ENCODE measurements at places on chromosomes 3 and 15.

GRCh38 chr3:46736006-46736872, 18.6 kb upstream of the PRSS50 start:
- no peak for DNase-seq

DNA sequence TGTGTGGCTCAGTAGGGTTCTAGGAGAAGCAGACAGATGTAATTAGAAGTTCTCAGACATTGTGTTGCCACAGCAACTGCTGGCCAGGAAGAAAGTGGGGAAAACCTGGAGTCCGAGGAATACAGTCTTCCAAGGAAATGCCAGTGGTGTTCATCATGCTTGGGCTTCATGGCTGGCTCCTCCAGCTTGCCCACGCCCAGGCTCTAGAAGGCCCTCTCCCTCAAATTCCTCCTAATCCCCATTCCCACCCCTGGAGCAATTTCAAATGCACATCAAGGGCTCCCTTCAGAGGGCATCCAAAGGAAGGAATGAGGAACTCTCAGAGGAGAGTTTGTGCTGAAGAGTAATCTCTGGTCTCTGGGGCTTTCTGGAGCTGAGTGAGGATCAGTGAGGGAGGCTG, 21.9 kb downstream of the FSTL1 start:
- no peak for DNase-seq

GRCh38 chr3:128707928-128708494, 18.0 kb upstream of the RAB7A start:
- DNase-seq: no peak

GRCh38 chr3:136432685-136433084, 182.5 kb downstream of the PCCB start:
- DNase-seq: no peak

DNA sequence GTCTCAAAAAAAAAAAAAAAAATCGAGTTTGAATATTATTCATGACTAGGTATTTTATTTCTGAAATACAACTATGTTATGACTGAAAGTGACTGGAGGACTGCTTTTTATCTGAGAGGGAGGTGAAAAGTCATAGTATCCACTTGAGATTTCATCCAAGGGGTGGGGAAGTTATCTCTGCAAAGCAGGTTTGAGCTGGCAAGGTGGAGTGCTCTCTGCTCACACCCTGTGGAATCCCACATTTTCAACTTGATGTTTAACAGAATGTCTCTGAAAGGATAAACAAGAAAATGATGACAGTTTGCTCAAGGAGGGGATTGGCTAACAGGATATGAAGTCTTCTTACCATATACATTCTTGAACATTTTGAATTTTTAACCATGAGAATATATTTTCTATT, 27.3 kb upstream of the SEC62 start:
- DNase-seq: no peak

- DNase-seq: peak; percentile 15
These were observed 4.1 kb downstream of the CD80 start for GRCh38 chr3:119555309-119555735.

GRCh38 chr3:141498598-141499223, 11.9 kb downstream of the RASA2 start:
- DNase-seq: peak; percentile 15

DNA sequence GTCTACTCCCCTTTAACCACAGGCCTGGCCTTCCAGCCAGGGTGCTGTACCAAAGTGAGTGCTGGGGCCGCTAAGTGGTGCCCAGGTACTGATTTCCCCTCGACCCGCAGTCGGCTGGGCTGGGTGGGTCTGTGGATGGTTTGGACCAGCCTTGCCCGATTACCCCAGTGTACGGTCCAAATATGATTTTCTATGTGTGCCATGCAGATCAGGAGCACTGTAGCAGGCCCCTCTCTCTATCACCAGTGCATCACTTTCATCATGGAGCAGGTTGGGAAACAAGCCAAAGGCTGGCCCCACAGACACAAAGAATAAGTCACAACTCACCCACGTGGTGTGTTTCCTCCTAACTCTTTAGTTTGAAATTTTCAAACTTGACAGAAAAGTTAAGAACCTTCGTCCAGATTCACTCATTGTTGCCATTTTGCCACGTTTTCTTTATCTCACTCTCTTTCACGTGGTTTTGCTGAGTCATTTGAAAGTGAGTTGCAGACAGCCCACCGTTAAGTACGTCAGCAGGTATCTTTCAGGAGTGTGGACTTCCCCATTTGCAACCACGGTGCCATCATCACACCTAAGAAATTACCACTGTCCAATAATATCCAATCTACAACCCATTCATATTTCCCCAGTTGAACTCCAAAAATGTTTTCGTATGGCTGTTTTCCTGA, 37.0 kb downstream of the ZNF710 start:
- DNase-seq: no peak

DNA sequence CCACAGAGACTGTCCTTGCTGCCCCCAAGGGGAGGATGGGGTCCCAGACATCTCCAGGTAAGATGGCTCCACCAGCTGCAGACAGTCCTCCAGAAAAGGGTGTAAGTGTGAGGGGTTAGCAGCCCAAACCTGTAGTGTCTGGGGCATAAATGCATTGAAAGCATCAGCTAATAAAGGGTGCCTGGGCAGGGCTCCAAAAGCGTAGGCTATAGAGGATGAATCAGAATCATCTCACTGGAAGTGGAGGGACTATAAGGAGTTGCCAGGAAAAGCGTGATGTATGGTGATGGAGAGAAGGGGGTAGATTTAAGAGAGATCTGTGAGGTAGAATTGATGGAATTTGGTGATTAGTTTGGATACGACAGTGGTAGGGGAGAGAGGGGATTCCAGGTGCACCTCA, 79.9 kb upstream of the ONECUT1 start:
- no peak for DNase-seq

GRCh38 chr3:38560284-38560683, 64.1 kb downstream of the EXOG start:
- no peak for DNase-seq

DNA sequence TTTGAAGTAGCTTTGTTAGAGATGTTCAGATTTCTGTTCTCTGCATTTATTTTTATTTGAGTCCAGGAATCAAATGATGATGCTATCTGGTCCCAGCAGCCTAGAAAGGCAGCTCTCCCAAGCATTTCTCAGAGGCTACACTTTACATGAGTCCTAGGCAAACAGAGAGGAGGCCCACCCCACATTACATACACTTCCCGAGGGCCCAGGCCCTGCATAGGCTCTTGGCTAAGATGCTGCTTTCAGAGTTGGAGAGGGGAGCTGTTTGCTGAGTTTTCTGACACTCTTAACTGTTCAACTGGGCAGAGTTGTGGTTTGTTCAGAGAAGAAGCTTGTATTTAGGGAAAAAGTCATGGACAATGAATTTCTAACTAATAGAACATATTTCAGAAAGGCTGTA, 117.9 kb upstream of the RGMA start:
- DNase-seq: no peak

DNA sequence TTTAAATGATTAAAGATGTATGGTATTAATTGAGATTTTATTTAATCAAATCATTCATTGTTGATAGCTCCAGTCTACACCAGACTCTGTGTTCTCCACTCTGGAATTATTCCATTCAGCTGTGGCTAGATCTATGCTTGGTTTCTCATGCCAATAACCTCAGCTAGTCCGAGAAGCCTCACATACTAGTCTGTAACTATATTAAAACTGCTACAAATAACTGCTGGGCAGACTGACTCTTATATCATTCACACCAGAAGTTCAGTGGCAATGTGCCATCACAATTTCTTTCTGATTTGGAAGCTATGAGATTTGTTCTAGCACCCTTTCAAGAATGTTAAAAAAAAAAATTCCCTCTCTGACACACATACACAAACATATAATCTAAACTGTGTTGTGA, 947.3 kb downstream of the ROBO1 start:
- DNase-seq: no peak

GRCh38 chr3:53231532-53232511, 24.0 kb downstream of the TKT start:
- no peak for DNase-seq

- DNase-seq: no peak
These were observed at the start of gene TNNC1 for GRCh38 chr3:52453496-52454249. TNNC1 (minus strand) TSS chr3:52454041; CDS start chr3:52454015, 26 bp downstream.

DNA sequence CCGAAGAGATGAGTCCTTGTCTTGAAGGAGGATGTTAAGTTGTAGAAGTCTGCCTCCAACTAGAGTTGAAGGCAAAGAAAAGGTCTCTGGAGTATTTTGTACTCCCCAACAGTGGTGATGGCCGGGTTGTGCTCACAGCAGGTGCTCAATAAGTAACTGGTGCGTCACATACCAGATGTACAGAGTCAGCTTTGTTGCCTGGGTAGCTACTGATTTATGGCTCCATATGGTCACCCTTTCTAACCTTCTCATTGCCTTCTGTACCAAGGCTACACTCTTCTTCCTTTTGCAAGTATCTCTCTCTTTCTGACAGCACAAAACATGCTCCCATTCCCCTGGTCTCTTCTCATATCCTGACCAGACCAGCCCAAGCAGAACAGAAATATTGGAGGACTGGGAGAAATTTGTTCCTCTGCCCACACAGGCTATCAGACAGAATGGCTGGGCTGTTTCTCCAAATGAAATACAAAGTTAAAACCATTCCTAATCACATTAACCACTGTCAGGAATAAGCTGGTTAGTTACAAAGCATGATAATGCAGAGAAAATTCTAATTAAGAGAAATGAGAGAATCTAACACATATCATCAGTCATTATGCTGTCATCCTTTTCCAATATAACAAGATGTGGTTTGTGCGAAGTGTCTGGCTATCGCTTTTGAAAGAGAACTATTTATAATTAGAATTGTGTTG, 150.1 kb upstream of the LRRN1 start:
- DNase-seq: no peak

- no peak for DNase-seq
These were observed 51.0 kb upstream of the SH3GL3 start for GRCh38 chr15:83396101-83396500.

GRCh38 chr3:188649521-188649920, 495.6 kb downstream of the LPP start:
- DNase-seq: no peak

GRCh38 chr3:64627042-64627441, 60.8 kb downstream of the ADAMTS9 start:
- no peak for DNase-seq

DNA sequence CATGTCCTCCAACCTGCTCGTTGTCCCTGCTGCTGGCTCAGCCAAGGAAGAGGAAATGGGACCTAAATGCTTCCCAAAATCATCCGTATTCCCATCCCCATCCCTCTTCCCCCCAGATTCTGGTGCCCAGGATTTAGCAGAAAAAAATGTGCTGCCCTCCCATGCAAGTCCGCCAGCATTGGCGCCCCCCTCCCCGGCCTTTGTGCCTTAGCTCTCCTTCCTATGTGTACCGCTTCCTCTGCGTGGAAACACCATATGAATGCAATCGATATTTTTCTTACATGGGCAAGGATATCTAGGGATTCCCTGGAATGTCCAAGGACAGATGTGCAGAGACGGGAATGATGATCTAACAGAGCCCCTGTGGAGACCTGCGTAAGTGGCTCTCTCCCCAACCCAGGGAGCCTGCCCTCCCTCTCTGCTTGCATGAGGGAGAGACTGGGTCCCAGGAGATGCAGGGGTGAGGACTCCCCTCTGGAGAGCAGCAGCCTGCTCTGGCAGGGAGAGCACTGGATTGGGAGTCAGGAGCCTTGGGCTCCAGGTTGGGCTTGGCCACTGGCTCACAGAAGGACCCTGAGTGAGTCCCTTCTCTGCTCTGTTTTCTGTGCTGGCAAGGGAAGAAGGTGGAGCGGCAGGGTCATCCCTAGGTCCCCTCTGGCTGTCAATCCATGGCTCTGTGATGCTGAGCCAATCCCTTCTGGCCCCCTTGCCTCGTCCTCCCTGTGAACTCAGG, 227.2 kb downstream of the XXYLT1 start:
- no peak for DNase-seq

DNA sequence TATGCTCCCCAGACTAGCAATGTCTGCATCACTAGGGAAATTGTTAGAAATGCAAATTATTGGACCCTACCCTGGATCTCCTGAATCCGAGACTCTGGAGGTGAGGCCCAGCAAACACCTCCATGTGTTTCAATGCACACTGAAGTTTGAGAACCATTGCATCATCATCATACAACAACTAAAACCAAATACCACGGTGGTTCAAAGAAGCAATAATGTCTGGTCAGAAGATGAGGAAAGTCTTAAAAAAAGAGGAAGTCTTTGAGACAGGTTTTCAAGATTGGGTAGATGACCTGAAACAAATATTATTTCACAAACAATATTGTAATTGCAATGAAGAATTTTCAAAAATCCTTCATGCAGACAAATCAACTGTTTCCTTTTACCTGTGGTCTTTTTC, 60.3 kb upstream of the TRA2B start:
- no peak for DNase-seq

DNA sequence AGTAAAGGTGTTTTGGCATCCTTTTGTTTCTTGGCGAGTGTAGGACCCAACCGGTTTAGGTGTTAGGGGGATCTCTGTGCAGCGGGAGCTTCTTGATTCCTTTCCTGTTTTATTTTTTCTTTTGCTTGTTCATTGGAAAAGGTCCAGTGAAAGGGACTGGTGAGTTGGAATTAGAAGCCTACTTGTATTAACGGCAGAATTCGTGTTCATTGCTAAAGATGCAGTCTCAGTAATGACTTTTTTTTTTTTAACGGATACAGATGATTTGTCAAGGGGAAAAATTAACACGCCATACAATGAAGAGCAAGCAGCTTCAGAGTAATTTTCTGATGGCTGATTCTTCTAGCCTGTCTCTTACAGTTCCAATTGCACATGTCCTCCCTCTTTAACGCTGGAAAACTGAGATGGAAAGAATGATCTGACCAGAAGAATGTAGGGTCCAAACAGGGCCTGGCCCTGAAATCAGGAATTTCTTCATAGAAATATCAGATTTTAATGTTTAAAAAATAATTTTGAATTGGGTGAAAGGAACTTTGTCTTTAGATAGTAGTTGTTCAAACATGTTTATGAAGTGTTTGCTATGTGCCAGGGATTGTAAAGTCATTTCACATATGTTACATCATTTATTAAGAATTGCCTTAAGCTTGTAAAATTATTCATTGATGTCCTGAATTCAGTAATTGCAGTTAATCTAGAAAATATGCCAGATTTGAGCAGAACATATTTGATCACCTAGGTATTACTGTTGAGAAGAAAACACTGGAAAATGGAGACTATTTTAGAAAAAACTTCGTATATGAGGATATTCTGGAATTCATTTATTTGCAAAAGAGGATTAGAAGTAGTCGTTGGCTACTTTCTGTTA, 1.4 kb downstream of the MAPK6 start:
- DNase-seq: no peak

- DNase-seq: no peak
These were observed 8.5 kb upstream of the CHMP2B start for GRCh38 chr3:87218560-87218959.

DNA sequence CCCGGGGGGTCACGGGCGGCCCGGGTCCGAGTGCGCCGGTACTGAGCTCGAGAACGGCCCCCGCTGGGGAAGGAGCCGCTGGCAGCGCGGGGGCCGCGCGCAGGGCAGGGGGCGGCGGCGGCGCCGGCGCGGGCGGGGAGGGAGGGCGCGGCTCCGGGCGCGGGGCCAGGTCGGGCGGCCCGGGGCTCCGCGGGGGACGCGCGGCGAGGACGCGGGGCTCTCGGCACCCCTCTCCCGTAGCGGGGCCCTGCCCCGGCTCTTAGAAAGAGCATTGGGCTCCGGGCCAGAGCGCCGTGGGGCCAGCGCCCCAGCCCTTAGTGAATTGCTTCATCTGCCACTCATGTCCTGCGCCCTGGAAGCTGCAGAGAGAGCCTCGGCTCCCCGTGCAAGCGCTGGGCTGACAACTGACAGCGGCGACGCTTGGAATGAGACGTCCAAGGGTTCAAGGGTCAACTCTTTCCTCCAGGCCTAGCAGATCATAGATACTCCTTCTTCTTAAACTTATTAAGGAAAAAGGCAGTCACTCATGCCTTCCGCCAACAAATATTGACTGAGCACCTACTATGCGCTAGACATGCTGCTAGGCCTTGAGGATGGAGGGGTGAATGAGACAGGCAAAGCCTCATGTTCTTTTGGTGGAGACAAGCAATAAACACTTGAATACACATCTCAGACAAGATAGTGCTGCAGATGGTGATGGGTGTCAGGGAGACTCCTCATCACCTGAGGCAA, 140.8 kb downstream of the SMAD6 start:
- peak; percentile 45 for DNase-seq

Measured in foreskin melanocyte (primary cell).